DND-41 (cell line): ENCODE measurements at places on chromosomes 1 and 21.

GRCh38 chr1:230572121-230573105 lies 69.9 kb upstream of the COG2 start:
- no peak overlapping the region for H3K27ac ChIP-seq
- peaks cover 29% of the 10 kb centered on the region for H3K27me3 ChIP-seq
- no peak for DNase-seq

GRCh38 chr21:46159841-46160656 lies 4.7 kb upstream of the FTCD start:
- H3K27ac ChIP-seq: no peak overlapping the region
- H3K4me1 ChIP-seq: no peaks in the 10 kb centered on the region
- no peak for DNase-seq
- H3K36me3 ChIP-seq: no peaks in the 10 kb centered on the region
- H3K27me3 ChIP-seq: no peaks in the 10 kb centered on the region
- no peak overlapping the region for H3K4me3 ChIP-seq

- no peaks in the 10 kb centered on the region for H3K27me3 ChIP-seq
- no peak overlapping the region for H3K4me3 ChIP-seq
- peak overlapping the region; percentile 47; the same call in 1 of the 2 replicates for H3K27ac ChIP-seq
- no peak for DNase-seq
Observed at GRCh38 chr1:207824691-207825408, 73.0 kb downstream of the CD46 start.

- no peak overlapping the region for H3K4me3 ChIP-seq
- H3K27ac ChIP-seq: no peak overlapping the region
- no peaks in the 10 kb centered on the region for H3K27me3 ChIP-seq
- no peak for DNase-seq
- H3K36me3 ChIP-seq: no peaks in the 10 kb centered on the region
Observed at GRCh38 chr1:74937176-74937575, 197.0 kb upstream of the LHX8 start.

DNA sequence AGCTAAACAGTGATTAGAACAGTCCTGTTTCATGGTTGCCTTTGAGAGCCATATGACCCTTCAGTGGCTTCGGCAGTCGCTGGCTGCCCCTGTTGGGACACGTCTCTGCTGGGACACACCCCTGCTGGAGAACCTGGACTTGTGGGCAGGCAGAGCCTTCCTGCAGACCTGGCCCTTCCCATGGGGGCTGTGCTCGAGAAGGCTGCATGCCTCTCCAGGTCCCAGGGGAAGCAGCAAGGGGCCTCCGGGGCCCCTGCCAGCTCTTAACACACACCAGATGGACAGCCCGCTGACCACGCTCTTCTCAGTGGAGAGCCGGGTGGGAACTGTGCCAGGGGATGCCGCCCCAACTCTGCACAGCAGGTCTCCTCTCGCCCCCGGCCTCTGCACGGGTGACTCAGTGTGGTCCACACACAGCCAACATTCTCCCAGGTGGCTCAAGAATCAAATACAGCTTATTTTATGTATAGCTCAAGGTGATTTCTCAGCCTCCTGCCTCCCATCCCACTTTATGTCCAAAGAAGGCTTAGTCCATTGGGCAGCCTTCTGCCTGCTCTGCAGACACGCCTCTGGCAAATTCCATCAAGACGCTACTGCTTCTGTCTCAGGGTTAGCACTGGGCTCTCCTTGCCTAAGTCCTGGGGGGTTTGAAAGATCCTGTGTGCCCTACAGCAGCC lies 450.8 kb downstream of the KIF26B start:
- H3K27ac ChIP-seq: no peak overlapping the region
- H3K4me1 ChIP-seq: no peaks in the 10 kb centered on the region
- no peak overlapping the region for H3K4me3 ChIP-seq
- H3K36me3 ChIP-seq: no peaks in the 10 kb centered on the region
- peaks cover 9% of the 10 kb centered on the region for H3K27me3 ChIP-seq

DNA sequence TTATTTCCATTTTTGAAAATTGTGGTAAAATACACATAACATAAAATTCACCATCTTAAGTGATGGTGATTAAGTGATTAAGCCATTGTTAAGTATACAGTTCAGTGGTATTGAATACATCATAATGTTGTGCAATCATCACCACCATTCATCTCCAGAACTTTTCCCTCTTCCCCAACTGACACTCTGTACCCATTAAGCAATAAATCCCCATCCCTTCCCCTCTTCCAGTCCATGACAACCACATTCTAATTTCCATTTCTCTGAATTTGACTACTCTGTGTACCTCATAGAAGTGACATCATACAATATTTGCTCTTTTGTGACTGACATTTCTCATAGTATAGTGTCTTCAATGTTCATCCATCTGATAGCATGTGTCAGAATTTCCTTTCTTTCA lies 124.8 kb downstream of the DISC1 start:
- H3K4me3 ChIP-seq: no peak overlapping the region
- peaks cover 12% of the 10 kb centered on the region for H3K36me3 ChIP-seq
- no peaks in the 10 kb centered on the region for H3K27me3 ChIP-seq
- no peak overlapping the region for H3K27ac ChIP-seq

- H3K27me3 ChIP-seq: no peaks in the 10 kb centered on the region
- H3K4me1 ChIP-seq: no peaks in the 10 kb centered on the region
- H3K4me3 ChIP-seq: no peak overlapping the region
- DNase-seq: no peak
Observed at GRCh38 chr1:59927213-59927612, 640 bp upstream of the CYP2J2 start.

- no peak for DNase-seq
- H3K27ac ChIP-seq: no peak overlapping the region
- no peak overlapping the region for H3K4me3 ChIP-seq
- peaks cover 36% of the 10 kb centered on the region for H3K36me3 ChIP-seq
Observed at GRCh38 chr1:244054247-244054923, 3.3 kb downstream of the ZBTB18 start.

DNA sequence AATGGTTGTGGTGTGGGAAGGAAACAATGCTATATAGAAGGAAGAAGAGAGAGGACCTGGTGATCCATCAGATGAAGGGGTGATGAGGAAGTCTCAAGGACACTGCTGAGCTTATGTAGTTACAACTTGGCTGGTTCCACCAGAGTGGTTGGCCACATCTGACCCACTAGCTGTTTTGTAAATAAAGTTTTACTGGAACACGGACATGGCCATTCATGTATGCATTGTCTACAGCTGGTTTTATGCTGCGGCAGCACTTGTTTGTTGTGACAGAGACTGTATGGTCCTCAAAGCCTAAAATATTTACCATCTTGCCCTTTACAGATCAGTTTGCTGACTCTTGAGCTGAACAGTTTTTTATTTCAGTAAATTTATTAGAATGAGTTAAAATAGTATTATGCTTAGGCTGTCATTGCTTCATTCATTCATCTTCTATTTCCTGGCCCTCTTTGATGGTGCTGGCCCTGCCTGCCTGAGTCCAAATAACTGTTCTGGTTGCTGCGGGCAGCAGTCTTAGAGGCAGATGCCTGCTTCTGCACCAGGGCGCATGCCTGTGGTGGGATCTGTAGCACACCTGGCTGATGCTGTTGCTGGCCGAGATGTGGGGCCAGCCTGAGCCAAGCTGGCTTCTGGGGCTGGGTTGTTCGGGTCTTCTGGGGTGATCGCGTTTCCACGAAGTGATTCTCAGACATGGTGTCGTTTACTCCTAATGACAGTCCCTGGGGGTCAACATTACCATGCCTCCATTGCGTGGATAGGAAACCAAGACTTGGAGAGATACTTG lies 61.4 kb upstream of the WNT4 start:
- peaks cover 12% of the 10 kb centered on the region for H3K27me3 ChIP-seq
- H3K4me1 ChIP-seq: no peaks in the 10 kb centered on the region
- H3K27ac ChIP-seq: no peak overlapping the region
- no peak for DNase-seq

- no peak overlapping the region for H3K4me3 ChIP-seq
- H3K36me3 ChIP-seq: no peaks in the 10 kb centered on the region
- H3K4me1 ChIP-seq: peaks cover 26% of the 10 kb centered on the region
- H3K27me3 ChIP-seq: peaks cover 95% of the 10 kb centered on the region
- H3K27ac ChIP-seq: no peak overlapping the region
Observed at GRCh38 chr1:24321697-24322469, 2.7 kb downstream of the GRHL3 start.

DNA sequence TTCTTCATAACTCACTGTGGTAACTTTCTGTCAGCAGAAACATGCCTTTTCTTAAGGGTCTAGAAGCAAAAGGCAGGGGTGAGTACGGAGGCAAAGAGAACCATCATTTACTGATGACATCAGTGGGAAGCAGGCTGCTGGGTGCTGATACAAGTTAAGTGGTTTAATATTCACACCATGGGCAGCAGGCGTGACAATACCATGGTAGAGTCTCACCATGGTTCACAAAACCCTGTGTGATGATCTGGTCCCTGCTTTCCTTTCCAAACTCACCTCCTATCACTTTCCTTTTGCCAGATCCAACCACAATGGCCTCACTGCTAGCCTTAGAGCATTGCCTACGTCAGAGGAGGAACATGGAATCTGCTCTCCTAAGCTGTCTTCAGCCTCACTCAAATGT lies 8.7 kb downstream of the MAB21L3 start:
- peaks cover 3% of the 10 kb centered on the region for H3K27me3 ChIP-seq
- no peaks in the 10 kb centered on the region for H3K4me1 ChIP-seq
- H3K36me3 ChIP-seq: no peaks in the 10 kb centered on the region
- H3K4me3 ChIP-seq: no peak overlapping the region
- DNase-seq: no peak

GRCh38 chr1:177423090-177423489 lies 252.3 kb downstream of the BRINP2 start:
- no peaks in the 10 kb centered on the region for H3K36me3 ChIP-seq
- DNase-seq: no peak
- no peak overlapping the region for H3K27ac ChIP-seq

DNA sequence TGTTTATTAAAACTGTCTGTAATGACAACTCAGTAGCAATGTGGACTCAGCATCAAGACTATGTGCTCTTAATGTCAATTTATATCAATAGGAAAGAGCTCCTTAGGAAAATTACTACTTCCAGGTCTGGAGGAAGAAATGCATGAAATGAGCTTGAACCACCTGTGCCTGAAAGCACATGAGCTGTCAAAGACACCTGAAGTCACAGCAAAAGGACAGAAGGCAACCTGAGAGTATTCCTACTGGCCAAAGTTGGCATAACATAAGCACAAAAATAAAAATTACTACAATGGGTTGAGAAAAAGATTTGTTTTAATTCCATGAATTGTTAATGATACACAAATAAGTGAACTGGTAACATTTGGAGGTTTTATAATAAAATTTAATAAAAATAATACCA lies 13.4 kb upstream of the KRTAP7-1 start:
- no peaks in the 10 kb centered on the region for H3K36me3 ChIP-seq
- DNase-seq: no peak
- H3K27ac ChIP-seq: no peak overlapping the region
- H3K27me3 ChIP-seq: no peaks in the 10 kb centered on the region

- no peak for DNase-seq
- no peak overlapping the region for H3K4me3 ChIP-seq
- H3K4me1 ChIP-seq: peaks cover 4% of the 10 kb centered on the region; the same call in 1 of the 2 replicates
- peaks cover 58% of the 10 kb centered on the region for H3K27me3 ChIP-seq
- no peak overlapping the region for H3K27ac ChIP-seq
Observed at GRCh38 chr1:161733526-161733925, 12.2 kb downstream of the FCRLB start.

GRCh38 chr21:23455676-23456075 lies 2151.6 kb downstream of the MRPL39 start:
- H3K27ac ChIP-seq: no peak overlapping the region
- no peak for DNase-seq
- H3K27me3 ChIP-seq: no peaks in the 10 kb centered on the region
- no peaks in the 10 kb centered on the region for H3K36me3 ChIP-seq
- no peaks in the 10 kb centered on the region for H3K4me1 ChIP-seq
- H3K4me3 ChIP-seq: no peak overlapping the region

DNA sequence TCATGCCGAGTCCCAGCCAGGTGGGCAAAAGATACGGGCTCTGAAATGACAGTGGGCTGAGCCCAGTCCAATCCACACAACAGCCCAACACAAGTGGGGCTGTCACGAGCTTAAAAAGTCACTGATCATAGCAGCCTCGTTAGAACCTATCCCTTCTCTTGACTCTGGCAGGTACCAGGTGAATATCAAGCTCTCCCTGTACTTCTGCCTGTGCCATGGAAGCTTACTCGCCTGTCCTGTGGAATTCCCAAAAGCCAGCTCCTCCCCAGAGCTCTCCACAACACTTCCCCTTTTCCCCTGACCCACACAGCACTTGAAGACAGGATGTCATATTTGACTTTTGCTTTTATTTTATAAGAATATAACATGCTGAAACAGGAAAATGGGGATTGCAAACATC lies 5.9 kb downstream of the RGS16 start:
- DNase-seq: no peak
- peaks cover 41% of the 10 kb centered on the region for H3K36me3 ChIP-seq
- H3K4me1 ChIP-seq: peaks cover 28% of the 10 kb centered on the region
- H3K27ac ChIP-seq: no peak overlapping the region
- H3K27me3 ChIP-seq: no peaks in the 10 kb centered on the region

- H3K4me3 ChIP-seq: no peak overlapping the region
- H3K27ac ChIP-seq: no peak overlapping the region
- H3K4me1 ChIP-seq: no peaks in the 10 kb centered on the region
Observed at GRCh38 chr1:230509281-230509977, 83.3 kb upstream of the PGBD5 start.
